ENCODE measurements at places on chromosomes 5 and 9. TPM values are rescaled to one million over a fixed set of nuclear protein-coding genes. Genes with fewer than 3 reads are reported as not detected.

DNA sequence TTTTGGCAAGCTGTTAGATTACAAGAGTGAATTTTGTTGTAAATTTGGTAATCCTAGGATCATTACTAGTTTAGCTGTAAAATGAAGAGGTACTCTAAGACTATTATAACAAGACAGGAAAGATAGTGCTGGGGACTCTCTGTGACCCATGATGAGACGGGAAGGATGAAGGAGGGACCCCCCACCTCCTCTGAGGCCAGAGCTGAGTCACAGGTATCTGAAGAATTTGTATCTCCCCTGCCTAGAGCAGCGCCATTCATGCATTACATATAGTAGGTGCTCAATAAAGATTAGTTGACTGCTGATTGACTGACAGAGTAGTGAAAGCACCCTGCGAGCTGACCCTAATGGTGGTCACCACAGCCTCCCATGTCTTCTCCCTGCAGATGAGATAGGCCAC, 202.8 kb downstream of the SNX18 start:
- no peak overlapping the region for H3K27ac ChIP-seq
- no peaks in the 10 kb centered on the region for H3K4me1 ChIP-seq
- H3K36me3 ChIP-seq = no peaks in the 10 kb centered on the region

DNA sequence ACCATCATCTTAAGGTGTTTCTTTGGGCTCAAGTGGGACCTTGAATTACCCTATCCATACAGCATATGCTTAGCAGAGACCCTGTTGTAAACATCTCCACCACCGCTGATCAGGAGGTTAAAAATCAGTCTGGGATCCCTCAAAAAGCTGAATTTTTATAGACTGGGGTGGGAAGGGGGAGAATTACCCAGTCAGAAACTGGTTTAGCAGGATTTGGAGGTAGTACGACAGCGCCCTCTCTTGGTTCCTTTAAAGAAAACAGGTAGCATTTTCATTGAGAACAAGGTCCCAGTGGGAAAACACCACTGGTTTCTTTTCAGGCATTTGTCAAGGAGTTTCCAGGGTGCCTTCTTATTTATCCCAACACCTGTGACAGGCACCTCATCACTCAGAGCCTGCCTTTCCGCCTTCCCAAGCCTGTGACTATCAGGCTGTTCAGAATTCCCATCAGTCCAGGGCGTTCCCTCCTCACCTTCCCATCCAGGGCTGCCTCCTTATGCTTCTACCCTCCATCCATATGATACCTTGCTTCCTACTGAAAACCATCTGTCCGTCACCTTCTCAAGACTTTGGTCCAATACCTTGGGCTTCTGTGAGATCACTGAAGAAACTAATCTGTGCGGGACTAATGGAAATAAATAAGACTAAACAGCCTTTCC, 203.8 kb upstream of the RAI14 start:
- H3K4me1 ChIP-seq = peaks cover 19% of the 10 kb centered on the region
- no peak overlapping the region for H3K27ac ChIP-seq
- no peak overlapping the region for H3K4me3 ChIP-seq
- H3K36me3 ChIP-seq = no peaks in the 10 kb centered on the region
- no peaks in the 10 kb centered on the region for H3K27me3 ChIP-seq

DNA sequence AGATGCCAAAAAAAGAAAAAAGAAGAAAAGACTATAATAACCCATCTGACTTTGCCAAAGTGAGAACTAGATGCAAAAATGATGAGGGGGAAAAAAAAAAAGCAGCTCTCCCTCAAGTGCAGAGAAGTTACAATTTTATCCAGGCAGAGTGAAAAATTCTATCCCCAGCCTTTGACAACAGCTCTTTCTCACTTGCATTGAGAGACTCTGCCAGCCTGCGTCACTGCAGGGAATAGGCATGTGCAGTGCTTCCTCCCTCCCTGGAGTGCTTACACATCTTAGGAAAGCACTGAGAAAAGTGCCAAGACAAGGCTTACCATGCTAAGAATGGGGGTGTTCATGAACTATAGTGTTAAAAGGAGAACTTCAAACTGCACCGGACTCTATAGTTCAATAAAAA, 418.6 kb upstream of the TYRP1 start:
- no peak for DNase-seq
- no peaks in the 10 kb centered on the region for H3K27me3 ChIP-seq
- H3K4me3 ChIP-seq = no peak overlapping the region
- H3K36me3 ChIP-seq = no peaks in the 10 kb centered on the region
- no peaks in the 10 kb centered on the region for H3K4me1 ChIP-seq

- no peak overlapping the region for H3K4me3 ChIP-seq
- no peaks in the 10 kb centered on the region for H3K4me1 ChIP-seq
- H3K27ac ChIP-seq = no peak overlapping the region
Observed at GRCh38 chr5:92711956-92712355, 869.1 kb downstream of the NR2F1-AS1 start.

The IL9 gene
- not detected for total RNA-seq

GRCh38 chr5:63854076-63854475, 108.2 kb downstream of the HTR1A start:
- H3K27ac ChIP-seq = no peak overlapping the region
- H3K27me3 ChIP-seq = no peaks in the 10 kb centered on the region
- no peak for DNase-seq
- H3K4me1 ChIP-seq = no peaks in the 10 kb centered on the region
- H3K4me3 ChIP-seq = no peak overlapping the region

GRCh38 chr5:160513485-160513884, 91.8 kb downstream of the PTTG1 start:
- H3K4me3 ChIP-seq = no peak overlapping the region
- peaks cover 18% of the 10 kb centered on the region for H3K27me3 ChIP-seq
- no peak overlapping the region for H3K27ac ChIP-seq
- peaks cover 9% of the 10 kb centered on the region for H3K4me1 ChIP-seq
- no peak for DNase-seq
- H3K36me3 ChIP-seq = no peaks in the 10 kb centered on the region

The MCTP1 gene
- total RNA-seq = 28.4 TPM

DNA sequence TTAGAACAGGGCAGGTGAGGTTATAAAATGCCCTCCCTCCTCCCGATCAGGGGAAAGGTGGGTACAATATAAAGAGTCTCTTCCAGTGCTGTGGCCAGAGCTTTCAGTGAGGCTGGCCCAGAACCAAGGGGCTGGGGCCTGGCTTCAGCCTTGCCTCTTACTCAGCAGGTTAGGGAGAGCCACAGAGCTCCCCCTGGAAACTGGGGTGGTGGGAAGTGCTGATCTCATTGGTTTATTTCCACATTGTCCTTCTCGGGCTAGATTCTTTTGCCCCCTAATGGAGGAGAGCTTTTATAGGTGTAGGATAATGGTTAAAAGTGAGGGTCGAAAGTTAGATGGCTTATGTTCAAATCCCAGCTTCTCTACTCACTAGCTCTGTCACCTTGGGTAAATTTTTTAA, 186.7 kb upstream of the TBC1D2 start:
- no peak overlapping the region for H3K4me3 ChIP-seq
- H3K4me1 ChIP-seq = no peaks in the 10 kb centered on the region
- H3K27ac ChIP-seq = no peak overlapping the region
- no peaks in the 10 kb centered on the region for H3K36me3 ChIP-seq
- peaks cover 61% of the 10 kb centered on the region for H3K27me3 ChIP-seq
- no peak for DNase-seq

DNA sequence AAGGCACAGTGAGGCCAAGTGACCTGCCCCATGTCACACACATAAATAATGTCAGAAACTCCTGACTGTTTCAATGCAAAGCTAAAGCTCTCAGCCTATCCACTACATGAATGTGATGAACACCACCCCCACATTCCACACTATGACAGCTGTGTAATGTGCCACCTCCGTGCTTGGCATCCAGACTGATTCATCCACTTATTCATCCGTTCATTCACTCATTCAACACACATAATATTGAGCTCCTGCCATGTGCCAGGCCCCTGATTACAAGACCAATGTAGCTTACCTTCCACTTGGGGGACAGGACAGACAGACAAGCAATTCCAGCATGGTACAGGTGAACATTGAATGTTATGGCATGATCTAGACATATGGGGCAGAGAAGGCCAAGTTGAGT, 46.2 kb upstream of the FABP6 start:
- no peak overlapping the region for H3K4me3 ChIP-seq
- peaks cover 28% of the 10 kb centered on the region for H3K4me1 ChIP-seq
- DNase-seq = no peak
- H3K27ac ChIP-seq = peak overlapping the region; percentile 29

- H3K27me3 ChIP-seq = no peaks in the 10 kb centered on the region
- H3K4me3 ChIP-seq = no peak overlapping the region
- H3K27ac ChIP-seq = no peak overlapping the region
- H3K36me3 ChIP-seq = no peaks in the 10 kb centered on the region
- DNase-seq = no peak
Observed at GRCh38 chr5:51566953-51567352, 183.7 kb downstream of the ISL1 start.

All from Calu3 (cell line).